Stimulated activated CD4-positive, alpha-beta T cell treated with anti-CD3 and anti-CD28 coated beads, Interleukin-1b, Interleukin-23, amount 100 ng/mL, for 1 hour (primary cell): ENCODE measurements at places on chromosomes 6 and 20.

DNA sequence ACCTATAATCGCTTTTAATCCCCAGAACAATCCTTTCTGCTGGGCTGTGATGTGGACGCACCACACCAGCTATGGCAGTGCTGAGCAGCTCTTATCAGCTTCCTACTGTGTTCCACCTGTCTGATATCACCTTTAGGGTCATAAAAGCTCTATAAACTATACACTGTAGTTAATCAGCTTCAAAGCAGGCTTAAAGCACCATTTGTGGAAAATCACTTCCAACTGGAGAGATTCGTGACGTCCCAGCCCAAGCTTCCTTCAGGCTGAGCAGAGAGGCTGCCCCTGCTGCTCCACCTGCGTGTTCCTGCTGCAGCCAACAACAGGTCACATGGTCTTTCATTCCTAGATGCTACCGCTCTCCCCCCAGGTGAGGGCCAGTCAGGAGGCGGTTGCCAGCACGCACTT lies 156.5 kb downstream of the SMOC2 start:
- no peak for DNase-seq

DNA sequence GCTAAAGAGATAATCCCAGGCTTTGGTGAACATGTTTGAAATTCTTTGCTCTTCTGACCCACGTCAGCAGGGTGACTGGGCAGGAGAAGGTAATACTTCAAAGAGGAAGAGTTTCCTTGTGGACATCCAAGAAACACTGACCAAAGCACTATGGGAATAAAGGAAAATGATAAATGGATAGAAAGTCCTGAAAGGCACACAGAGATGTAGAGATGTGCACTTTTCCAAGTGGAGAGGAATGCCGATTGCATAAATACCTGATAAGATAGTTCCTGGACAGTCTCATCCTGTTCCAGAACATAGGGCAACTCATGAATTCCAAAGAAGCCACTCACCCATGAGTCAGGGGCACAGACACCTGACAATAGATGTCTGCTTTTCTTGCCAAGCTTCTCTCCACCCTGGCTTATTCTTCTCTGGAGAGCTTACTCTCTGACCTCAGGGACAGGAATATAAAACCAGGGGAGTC lies 191.3 kb upstream of the FOXA2 start:
- no peak for DNase-seq

GRCh38 chr6:158954753-158955152 lies 45.2 kb downstream of the RSPH3 start:
- no peak for DNase-seq

DNA sequence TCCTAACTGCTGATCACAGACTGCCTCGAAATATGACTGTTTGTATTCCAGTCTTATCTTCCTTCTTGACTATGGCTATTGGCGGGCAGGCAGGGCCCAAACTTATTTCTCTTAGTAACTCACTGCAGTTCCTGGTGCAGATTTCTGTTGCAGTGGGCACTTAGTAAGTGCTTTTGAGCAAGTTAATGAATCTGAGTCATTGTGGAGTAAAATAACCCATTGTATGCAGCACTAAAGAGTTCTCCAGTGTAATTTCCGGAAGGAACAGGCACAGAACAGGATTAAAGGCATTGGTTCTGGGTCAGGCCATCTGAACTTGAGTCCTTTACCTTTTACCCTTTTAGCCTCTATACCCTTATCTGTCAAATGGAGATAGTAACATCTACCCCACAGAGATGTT lies 23.6 kb downstream of the SLC35F1 start:
- DNase-seq, result no peak

- DNase-seq, result no peak
Observed at GRCh38 chr6:156420172-156420993, 356.8 kb upstream of the ARID1B start.

GRCh38 chr20:44029848-44030230 lies 115.2 kb downstream of the TOX2 start:
- no peak for DNase-seq

DNA sequence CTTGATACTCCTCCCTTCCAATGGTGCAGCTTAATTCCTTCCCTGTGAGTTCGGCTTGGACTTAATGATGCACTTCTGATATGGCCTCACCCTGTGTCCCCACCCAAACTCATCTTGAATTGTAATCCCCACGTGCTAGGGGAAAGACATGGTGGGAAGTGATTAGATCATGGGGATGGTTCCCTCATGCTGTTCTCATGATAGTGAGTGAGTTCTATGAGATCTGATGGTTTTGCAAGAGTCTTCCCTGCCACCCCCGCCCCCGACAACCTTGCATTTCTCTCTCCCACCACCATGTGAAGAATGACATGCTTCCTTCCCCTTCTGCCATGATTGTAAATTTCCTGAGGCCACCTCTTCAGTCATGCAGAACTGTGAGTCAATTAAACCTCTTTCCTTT lies 50.3 kb upstream of the HLA-G start:
- DNase-seq, result no peak

- DNase-seq, result no peak
Observed at GRCh38 chr20:51487565-51488268, 54.8 kb downstream of the NFATC2 start.

GRCh38 chr6:25122622-25123237 lies 156.4 kb upstream of the CARMIL1 start:
- no peak for DNase-seq

- DNase-seq, result no peak
Observed at GRCh38 chr6:113936093-113936934, 34.6 kb downstream of the HDAC2 start.

DNA sequence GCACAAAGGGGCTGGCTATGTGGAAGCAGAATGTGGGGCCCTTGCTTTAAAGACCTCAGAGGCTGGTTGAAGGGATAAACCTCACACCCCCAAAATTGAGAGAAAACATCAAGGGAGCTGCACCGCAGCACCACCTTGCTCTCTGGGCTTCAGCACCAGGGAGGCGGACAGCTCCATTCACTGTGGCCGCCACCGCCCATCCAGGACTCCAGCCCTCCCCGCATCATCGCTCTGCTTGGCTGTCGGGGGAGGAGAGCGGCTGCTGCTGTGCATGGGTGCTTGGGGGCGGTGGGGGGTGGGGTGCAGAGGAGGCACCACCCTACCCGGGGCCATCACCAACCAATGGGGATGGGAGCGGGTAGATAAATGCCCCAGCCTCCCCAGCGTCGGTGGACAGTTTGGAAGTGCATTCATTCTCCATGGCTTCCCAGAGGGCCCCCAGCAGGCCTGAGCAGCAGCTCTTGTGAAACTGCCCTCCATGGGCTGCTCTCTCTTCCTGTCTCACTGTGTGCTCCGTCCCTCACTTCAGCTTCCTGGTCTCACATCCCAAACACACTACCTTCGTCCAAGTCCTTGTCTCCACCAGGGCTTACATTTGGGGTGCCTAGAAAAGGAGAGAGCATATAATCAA lies 75.7 kb upstream of the BHLHE23 start:
- DNase-seq, result no peak

- DNase-seq, result no peak
Observed at GRCh38 chr6:129607581-129608186, 102.3 kb downstream of the ARHGAP18 start.

- no peak for DNase-seq
Observed at GRCh38 chr6:42604150-42604549, 40.3 kb downstream of the UBR2 start.

- DNase-seq, result no peak
Observed at GRCh38 chr6:153334121-153334520, 203.0 kb upstream of the RGS17 start.

DNA sequence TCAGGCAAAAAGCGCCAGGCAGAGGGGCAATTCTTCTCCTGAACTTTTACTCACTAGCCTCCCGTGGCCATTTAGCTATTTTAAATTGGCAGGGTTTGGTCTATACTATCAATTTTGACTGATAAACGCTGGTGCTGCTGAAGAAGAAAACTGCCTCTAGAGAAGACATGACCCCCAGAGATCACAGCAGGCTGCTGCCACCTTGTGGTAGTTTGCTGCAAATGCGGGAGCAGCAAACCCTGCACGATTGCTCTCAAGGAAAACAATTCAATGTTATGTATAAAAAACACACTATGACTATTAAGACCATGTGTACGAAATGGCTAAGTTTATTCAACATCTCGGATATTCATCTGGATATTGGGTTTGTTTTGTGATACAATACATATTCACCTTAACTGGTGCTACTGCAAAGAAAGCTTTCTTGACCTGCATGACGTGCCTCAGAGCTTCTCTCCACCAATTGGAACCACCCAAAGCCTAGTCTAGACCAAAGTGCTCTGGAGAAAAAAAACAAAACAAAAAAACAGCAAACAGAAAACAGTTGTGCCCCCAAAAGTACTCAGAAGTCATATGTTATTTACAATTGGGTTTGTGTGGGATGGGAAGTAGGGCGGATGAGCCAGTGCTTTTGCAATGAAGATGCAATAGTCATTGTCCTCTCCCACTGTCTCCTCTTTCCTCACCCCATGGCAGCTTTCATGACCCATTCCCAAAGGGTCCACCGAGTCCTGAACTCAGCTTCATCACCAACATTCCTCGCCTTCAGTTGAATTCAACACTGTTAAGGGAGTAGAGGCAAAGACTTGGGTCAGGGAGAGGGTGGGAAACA lies 19.6 kb upstream of the IL17F start:
- DNase-seq, result no peak

- DNase-seq, result no peak
Observed at GRCh38 chr6:56750686-56751085, 108.0 kb upstream of the DST start.
